Stimulated activated CD4-positive, alpha-beta T cell treated with anti-CD3 and anti-CD28 coated beads, Interleukin-4, amount 100 ng/mL, for 48 hours (primary cell): ENCODE measurements at places on chromosomes 13 and 19.
A peak's percentile ranks its signal among the peaks of the same experiment; 100 is the strongest.

GRCh38 chr19:13033819-13034611 lies 38.7 kb downstream of the NFIX start:
- peak; percentile 41 for DNase-seq

DNA sequence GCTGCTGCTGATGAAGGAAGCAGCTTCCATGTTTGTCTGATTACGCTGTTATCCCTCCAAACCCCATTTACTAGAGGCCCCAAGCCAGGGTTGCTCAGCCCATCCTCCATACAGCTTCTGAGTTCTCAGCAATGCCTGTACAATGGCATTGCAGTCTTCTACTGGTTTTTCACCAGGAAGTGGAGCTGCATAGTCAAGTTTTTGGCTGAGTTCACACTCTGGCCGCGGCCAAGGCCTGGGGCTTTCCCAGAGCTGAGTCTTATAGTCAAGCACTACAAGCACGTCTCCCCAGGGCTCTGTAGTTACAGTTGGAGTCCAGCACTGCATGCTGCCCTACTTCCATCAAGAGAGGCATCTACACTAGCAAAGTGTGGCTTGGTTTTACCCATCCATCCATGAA lies 182.5 kb downstream of the POU4F1 start:
- no peak for DNase-seq

DNA sequence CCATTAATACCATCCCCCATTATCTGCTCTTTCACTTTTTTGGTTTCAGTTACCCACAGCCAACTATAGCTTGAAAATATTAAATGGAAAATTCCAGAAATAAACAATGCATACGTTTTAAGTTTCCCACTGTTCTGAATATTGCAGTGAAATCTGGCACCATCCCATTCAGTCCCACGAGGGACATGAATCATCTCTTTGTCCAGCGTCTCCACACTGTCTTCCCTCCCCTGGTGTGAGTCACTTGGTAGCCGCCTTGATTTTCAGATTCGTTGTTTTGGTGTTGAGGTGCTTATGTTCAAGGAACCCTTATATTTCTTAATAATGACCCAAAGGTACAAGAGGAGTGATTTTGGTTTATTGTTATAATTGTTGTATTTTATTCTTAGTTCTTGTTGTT lies 246.1 kb downstream of the DCT start:
- no peak for DNase-seq

DNA sequence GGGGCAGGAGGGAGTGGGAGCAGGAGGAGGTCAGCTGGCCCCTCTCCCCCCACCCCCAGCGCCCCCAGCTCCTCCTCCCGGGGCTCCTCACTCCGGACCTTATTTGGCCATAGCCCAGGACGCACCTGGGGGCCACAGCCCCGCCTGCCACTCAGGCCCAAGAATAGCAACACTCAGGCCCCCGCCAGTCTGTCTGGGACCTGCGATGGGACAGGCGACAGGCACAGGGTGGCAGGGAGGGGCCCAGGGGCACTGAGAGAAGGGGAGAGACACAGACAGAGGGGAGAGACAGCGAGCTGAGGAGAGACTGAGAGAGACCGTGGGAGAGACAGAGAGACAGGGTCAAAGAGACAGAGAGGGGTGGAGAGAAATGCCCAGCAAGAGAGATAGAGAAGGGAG lies 10.2 kb downstream of the JOSD2 start:
- DNase-seq: no peak

- DNase-seq: no peak
Measured at GRCh38 chr13:98055623-98056022, 87.3 kb upstream of the FARP1 start.

DNA sequence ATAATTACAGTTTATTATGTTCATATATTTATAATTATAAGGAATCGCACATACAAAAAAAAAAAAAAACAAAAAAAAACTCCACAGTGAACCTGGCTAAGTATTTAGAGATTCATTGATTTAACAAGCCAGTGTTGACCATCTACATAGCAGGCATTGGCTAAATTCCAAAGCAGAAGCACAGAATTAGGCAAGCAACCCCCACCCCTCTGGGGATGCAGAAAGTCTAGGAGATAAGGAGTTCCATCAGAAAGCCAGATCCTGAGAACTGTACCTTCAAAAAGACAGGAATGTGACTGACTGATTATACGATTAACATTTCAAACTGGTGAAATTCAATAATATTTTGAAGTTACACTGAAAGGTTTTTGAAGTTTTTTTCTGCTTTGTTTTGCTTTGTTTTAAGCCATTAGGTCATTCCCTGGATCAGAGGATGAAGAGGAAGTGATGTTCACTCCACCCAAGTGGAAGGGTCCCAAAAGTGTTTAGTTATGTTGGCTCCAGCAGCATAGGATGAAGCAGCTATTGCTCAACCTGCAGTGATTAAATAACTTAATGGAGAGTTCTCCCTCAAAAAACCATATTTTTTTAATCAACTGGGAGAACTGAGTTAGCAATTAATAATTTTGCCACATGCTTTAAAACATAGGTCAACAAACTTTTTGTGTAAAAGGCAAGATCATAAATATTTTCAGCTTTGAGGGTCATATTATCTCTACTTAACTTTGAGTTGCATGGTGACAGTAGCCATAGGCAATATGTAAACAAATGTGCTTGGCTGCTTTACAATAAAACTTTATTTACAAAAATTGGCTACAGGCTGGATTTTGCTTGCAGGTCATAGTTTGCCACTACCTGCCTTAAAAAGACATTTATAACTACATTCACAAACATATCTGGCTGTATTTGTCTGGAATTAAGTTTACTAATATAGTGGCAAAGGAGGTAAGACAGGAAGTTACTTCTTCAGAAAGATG lies 49.6 kb downstream of the DOCK9 start:
- no peak for DNase-seq

- peak; percentile 1 for DNase-seq
Measured at GRCh38 chr13:44768775-44769581, 192.8 kb upstream of the TSC22D1 start.

DNA sequence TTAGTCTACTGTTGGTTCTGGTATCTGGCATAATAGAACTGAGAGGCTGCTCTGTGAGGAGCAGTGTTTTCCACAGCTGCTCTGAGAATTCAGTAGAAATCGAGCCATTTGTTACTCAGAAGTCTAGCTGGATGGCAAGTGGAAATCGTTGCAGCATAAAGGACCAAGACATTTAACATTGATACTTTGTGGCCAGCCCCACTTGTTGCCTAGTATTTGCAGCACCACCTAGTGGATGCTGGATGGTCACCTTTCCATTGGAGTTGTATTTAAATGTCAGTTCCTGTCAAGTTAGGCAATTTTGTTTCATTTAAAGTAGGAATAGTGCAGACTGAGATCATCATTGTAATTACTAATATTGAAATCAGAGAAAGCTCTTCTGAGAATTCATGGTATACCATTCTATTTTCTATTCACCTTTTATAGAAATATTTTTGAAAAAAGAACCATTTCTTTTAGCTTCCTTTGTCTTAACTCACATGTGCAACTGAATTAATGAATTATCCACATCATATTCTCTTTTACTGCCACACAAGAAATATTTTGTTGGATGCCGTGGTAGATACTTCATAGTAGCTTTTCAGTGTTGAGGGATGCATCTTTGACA lies 64.6 kb downstream of the PDS5B start:
- peak; percentile 62 for DNase-seq

- DNase-seq: no peak
Measured at GRCh38 chr13:93416736-93417355, 190.2 kb downstream of the GPC6 start.

GRCh38 chr13:31101472-31102170 lies 60.1 kb downstream of the HSPH1 start:
- no peak for DNase-seq

DNA sequence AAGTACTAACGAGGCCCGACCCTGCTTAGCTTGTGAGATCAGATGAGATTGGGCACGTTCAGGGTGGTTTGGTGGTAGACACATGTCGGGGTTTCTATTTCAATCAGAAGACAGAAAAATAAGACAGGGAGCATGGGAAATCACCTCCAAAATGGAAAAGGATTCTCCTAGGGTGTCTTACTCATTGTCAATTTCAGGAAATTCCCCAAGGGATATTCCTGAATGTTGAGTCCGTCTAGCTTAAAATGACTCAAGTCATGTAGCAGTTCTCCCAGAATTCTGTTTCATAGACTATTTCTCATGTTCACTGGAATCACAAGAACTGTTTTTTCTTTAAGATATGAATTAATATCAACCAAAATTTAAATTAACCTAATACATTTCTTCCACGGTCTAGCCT lies 380.1 kb downstream of the EFNB2 start:
- no peak for DNase-seq

DNA sequence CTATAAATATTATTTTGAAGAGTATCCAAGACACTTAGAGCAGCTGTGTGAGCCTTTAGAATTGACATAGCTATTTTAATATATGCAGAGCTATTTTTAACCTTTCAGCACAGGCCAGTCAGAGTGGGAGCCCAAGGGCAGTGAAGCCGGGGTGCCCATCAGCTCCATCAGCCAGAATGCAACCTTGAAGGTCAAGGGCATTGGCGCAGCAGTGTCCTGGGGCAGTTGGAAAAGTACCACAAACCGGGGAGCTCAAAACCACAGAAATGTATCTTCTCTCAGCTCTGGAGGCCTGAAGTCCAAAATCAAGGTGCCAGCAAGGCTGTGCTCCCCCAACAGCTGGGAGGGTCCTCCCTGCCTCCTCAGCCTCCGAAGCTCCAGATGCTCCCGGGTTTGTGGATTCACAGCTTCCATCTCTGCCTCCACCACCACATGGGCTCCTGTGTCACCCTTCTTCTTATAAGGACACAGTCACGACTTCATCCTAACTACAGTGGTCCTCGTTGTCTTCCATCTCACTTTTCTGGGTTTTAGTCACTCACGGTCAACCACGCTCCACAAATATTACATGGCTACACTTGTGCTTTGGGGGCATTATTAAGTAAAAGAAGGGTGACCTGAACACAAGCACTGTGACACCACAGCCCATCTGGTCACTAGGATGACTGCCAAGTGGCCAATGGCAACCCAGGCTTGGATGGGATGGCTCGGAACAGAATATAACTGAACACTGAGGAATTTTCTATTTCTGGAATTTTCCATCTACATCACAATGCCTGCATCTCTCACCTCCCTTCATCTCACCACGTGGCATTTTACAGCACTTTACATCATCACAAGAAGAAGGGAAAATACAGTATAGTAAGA lies 15.9 kb upstream of the GAS6 start:
- DNase-seq: no peak

DNA sequence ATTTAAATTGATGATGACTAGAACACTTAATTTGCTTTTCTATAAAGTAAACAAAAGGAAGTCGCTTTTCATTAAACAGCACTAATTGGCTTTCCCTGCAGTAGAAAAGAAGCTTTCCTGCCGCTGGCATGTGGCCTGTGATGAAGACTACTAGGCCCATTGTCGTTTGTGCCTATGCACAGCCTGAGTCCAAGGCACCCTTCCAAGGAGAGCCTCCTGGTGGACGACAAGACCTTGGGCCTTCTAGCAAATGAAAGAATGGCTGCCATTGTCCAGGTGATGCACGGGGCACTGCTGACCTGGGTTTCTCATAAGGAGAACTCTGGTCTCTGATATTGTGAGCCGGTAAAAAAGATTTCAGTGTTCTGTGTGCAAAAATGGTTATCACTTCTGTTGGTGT lies 233.0 kb downstream of the COL4A1 start:
- no peak for DNase-seq

DNA sequence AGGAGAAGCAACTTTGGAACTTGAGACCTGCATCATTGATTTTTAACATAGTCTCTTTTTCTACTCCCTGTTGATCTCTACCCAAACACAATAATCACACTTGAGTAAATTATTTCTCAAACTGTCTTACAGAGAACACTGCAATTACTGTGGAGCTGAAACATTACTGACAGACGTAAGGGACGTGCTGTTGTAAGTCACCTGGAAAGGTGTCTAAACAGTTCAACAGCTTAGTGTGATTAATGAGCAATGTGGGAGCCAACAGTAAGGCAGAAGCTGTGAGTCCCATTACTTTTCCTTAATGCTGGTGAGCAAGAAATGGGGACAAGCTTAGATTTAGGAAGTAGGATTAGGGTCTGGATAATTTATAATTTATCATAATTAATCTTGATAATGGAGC lies 265.7 kb downstream of the DLEU7 start:
- DNase-seq: no peak

- no peak for DNase-seq
Measured at GRCh38 chr19:18832306-18833140, 764 bp downstream of the UPF1 start.

DNA sequence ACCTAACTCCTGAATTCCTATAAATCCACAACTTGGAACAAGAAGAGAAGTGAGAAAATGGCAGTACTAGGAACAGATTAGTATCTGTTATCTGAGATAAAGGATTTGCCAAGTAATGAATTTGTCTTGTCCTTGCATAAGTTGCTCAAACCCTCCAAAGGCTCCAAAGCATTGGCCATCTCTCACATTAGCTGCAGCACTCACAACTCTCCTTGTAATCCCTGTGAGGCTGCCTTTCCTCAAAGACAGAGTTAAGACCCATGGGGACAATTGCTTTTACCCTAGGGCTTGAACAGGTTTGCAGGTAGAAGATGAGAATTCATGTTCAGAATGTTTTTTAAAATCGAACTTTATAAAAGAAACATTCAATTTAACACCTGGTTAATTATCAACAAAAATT lies 1702.2 kb downstream of the EFNB2 start:
- DNase-seq: no peak

DNA sequence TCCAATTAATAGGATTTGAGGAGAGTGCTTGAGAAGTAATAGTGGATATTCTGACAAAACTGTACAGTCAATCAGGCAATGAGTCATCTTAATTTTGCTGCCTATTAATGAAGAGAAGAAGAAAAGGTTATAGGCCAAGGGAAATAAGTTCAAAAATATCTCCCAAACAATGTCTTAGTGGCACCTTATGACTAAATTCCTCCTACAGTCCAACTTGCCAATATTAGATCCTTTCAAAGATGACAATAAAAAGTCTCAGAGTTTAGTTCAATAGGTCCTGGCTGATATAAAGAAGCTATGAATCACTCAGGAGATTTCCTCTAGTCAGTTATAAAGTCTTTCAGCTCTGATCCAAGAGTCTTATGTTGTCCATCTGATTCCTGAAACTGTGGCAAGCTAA lies 27.9 kb downstream of the UGGT2 start:
- no peak for DNase-seq

DNA sequence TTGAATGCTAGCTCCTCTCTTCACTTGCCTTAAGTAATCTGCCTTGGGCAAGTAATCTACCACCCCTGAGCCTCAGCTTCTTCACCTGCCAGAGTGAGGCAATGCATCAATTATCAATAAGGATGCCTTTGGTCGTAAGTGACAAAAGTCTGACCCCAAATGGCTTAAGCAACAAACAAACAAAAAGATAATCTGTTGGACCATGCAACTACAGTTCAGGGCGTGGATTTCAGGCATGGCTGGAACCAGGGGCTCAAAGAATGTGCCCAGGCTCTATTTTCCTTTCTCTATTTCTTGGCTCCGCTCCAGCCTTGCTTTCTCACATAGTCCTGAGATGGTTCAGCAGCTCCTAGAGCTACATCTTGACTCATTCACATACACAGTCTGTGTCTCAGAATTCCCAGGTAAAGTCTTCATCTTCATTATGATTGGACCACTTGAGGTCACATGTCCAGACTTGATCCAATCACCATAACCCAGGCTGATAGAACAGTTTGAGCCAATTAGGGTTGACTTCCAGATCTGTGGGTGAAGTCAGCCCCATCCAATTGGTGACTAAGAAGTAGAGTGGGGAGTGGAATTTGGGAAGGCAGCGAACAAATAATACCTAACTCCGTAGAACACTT lies 29.6 kb downstream of the ACSBG2 start:
- DNase-seq: no peak

- DNase-seq: no peak
Measured at GRCh38 chr19:38911388-38912001, 491 bp downstream of the CCER2 start.
